Esophagus muscularis mucosa (tissue), 4 donors: ENCODE measurements at places on chromosomes 1 and 21. TPM values are rescaled to one million over a fixed set of nuclear protein-coding genes. Genes with fewer than 3 reads are reported as not detected.

The OR10K2 gene
- not detected for total RNA-seq

The NHLH2 gene
- total RNA-seq, result not detected

The PRR9 gene
- total RNA-seq, result not detected

GRCh38 chr21:42198929-42199867 is 19.7 kb upstream of the ABCG1 start:
- DNase-seq, result no peak

GRCh38 chr1:220692436-220693228 is 2.5 kb downstream of the C1orf115 start:
- DNase-seq, result peak; percentile 68
